ENCODE measurements at places on chromosomes 2 and 18.

DNA sequence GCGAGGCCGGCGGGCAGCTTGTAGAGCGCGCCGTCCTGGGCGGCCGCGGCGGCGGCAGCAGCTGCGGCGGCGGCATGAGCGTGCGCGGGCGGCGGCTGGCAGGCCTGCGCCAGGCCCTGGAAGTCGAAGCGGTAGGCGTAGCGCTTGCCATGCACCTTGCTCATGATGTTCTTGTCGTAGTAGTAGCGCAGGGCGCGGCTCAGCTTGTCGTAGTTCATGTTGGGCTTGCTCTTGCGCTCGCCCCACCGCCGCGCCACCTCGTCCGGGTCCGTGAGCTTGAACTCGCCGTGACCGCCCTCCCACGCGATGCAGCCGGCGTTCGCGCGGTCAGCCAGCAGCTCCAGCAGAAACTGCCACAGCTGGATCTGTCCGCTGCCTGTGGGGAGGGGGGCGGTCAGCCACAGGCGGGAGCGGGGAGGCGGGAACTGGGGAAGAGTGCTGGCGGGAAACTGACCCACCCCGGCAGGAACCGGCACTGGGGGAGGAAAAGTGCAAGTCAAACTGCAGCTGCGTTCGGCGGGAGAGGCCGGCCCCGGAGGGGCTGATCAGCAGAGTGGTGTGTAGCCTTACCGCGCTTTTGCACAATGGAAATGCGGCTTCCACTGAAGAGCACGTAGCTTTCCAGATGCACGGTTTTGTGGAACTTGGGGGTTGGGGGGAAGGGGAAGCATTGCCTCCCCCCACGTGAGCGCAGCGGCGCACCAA is 3.0 kb downstream of the FEV start:
- DNase-seq: no peak

DNA sequence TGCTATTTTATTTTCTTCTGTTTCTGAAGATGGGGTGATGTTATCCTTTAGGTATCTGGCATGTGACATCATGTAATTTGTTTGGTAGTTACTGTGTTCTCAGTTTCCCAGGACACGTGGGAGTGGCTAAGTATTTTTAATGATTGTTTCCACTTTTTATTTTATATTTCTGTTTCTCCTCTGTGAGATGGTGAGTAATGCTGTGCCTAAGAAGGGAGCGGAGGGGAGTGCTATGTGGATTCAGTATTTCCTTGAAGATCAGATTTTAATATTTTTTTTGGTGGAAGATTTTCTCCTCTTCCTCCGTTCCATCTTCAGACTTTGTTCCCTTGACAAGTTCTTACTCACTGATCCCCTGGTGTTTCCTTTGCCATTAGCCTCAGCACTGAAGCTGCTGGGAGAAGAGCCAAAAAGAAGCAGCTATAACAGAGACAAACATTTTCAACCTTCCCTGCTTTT is 180.0 kb upstream of the MMADHC start:
- no peak for DNase-seq

- DNase-seq: no peak
Observed at GRCh38 chr2:25410370-25410769, 68.6 kb upstream of the DNMT3A start.

DNA sequence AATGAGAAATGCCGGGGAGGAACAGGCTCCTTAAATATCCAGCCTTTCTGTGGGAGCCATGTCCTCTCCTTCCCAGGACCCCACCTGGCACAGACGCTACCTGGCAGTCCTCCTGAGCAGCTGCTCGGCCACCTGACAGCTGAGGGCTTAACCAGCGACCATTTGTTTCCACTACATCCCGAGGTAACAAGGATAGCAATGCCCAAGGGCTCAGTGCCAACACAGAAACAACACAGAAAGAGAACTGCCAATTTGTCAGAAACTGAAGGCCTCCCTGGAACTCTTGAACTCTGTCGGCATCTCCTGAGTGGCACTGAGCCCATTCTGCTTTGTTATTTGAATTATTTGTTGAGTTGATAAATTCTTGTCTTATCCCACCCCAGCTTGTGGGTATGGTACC is 122.2 kb upstream of the ARHGAP28 start:
- no peak for DNase-seq

DNA sequence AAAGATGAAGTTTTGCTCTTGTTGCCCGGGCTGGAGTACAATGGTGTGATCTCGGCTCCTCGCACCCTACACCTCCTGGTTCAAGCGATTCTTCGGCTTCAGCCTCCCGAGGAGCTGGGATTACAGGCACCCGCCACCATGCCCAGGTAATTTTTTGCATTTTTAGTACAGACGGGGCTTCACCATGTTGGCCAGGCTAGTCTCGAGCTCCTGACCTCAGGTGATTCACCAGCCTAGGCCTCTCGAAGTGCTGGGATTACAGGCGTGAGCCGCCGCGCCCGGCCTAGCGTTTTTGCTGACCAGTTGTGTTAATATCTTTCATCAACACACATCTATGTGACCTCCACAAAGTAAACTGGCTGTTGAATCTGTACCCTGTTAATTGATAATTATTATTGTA is 49.4 kb upstream of the KLHL14 start:
- no peak for DNase-seq

GRCh38 chr2:239688122-239688681 is 287.4 kb upstream of the HDAC4 start:
- DNase-seq: peak; percentile 50

DNA sequence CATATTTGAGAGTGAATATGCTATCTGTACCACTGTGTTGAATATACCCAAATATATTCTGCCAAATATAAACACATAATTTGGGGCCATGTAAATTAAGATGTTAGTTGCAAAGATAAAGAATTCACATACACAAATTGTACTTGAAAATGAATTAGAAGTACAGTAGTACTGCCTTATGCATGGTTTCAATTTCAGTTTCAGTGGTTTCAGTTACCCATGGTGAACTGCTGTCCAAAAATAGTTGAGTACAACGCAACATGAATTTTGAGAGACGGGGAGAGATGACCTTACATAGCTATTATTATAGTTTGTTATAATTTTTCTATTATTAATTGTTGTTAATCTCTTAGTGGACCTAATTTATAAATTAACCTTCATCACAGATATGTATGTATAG is 1313.0 kb upstream of the FAM98A start:
- no peak for DNase-seq

DNA sequence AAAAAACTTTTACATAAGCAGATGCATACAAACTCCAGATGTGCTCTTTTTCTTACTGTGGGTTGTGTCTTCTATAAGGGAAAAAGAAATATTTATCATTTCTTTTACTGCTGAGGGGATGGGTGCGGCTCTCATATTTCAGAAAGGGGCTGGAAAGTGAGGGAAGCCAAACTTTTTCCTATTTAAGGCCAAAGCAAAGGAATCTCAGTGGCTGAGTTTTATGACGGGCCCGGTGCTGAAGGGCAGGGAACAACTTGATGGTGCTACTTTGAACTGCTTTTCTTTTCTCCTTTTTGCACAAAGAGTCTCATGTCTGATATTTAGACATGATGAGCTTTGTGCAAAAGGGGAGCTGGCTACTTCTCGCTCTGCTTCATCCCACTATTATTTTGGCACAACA is at the start of gene COL3A1:
Gene COL3A1, plus strand, starts transcription at position 210 of the 400 bp plus-strand sequence. Its CDS starts 117 bp downstream, at position 327.
- no peak for DNase-seq

- no peak for DNase-seq
Observed at GRCh38 chr2:232981767-232982360, 31.2 kb downstream of the NGEF start.

DNA sequence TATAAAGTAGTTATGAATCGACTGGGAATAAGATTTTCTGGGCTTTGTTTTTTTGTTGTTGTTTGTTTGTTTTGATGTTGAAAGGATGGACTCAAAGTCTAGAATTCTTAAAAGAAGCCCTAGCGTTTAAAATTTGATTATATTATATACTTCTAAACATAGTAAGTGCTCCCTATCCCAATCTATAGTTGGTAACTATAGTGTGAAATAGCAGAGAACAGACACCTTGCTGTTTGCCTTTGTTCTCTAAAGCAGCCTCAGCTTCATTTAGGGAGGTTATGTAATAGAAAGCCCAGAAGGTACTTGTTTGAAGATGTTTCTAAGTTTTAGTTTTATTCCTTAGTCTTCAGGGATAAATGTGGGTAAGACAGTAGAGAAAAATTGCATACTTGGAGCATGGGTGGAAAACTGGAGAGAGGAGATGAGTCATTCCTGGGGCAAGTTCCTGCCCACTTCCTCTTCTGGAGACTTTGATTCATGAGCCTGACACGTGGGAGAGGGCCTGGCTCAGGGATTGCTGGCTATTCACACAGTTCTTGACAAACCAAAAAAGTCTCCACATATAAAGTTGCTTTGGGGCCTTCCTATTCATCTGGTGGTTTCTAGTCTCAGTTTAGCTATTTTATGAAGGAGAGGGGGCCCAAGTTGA is 131.9 kb downstream of the MYO1B start:
- peak; percentile 88 for DNase-seq

DNA sequence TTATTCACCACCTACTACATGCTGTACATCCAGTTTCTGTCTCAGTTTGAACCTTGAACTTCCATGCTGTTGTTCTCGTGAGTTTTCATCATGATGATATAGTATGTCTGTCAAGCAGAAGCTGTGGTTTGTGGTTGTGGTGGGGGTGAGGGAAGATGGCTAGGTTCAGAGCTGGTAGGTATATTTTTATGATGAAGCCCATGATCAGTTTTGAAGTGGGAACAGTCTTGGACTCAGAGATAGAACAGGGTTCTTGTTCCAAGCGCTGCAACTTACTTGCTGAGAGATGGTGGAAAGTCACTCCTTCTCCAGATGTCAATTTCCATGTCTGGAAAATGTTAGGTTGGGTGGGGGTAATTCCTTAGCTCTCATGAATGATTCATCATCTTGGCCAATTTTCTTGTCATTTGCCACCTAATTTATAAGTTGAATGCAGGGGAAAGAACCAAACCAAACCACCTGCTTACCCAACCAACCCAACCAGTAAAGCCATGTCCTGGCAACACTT is 21.6 kb downstream of the PMAIP1 start:
- peak; percentile 7 for DNase-seq

- DNase-seq: no peak
Observed at GRCh38 chr18:76855594-76855993, 33.2 kb downstream of the ZNF236 start.

- DNase-seq: no peak
Observed at GRCh38 chr2:11865805-11866204, 119.4 kb downstream of the LPIN1 start.

DNA sequence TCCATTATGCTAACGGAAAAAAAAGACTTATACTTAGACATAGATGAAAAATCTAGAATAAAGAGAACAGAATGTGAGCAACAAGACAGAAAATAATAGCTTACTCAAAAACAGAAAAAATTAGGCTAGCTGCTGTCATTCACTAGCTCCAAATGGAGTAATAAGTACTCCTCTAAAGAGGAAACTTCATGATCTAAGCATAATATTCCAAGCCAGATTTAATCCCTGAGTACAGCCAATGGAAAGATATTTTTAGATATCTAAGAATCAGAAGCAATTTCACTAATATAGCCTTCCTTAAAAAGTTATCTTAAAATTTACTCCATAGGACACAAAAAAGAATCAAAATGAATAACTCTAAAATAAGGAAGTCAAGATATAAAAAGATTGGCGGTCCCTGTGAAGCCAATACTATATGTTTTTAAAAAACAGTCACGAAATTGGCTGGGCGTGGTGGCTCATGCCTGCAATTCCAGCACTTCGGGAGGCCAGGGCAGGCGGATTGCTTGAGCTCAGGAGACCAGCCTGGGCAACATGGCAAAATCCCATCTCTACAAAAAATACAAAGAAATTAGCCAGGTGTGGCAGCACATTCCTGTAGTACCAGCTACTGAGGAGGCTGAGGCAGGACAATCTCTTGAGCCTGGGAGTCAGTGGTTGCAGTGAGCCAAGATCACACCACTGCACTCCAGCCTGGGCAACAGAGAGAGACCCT is 123.2 kb upstream of the BCL2L11 start:
- no peak for DNase-seq

GRCh38 chr18:57940166-57940660 is 103.8 kb upstream of the NEDD4L start:
- no peak for DNase-seq

GRCh38 chr2:210862283-210863065 is 306.1 kb downstream of the CPS1 start:
- DNase-seq: no peak

- no peak for DNase-seq
Observed at GRCh38 chr2:240468303-240469238, 33.1 kb downstream of the GPC1 start.

DNA sequence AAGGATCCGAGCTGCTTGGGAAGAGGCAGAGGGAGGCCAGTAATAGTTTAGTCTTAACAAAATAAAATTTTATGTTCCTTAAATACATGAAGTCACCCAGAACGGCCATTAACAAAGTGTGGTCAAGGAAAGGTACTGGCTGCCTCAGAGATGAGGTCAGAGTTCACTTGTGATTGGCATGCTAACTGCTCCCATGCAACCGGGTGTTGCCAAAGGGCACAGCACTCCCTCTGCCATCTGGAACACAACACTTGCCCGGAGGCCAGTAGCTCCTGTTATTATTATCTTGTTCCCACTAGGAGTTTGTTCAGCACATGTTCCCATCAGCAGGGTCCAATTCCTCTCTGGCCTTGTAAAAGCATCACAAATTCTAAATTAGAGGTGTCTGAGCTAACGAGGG is 207.0 kb downstream of the CYP26B1 start:
- no peak for DNase-seq

DNA sequence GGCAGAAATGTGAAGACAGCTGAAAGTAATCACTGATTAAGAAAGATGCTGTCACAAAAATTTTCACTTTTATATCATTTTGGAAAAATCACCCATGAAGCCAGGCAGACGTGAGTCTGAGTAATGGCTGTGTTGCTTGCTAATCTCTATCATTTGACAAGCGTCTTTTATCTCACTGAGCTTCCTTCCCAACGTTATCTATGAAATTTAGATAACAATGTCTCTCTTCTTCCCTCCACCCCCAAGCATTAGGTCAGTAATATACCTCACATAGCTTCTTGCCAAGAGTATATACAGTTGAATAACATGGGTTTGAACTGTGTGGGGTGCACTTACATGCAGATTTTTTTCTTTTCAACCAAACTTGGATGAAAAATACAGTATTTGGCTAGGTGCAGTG is 388.6 kb upstream of the NRXN1 start:
- DNase-seq: no peak

DNA sequence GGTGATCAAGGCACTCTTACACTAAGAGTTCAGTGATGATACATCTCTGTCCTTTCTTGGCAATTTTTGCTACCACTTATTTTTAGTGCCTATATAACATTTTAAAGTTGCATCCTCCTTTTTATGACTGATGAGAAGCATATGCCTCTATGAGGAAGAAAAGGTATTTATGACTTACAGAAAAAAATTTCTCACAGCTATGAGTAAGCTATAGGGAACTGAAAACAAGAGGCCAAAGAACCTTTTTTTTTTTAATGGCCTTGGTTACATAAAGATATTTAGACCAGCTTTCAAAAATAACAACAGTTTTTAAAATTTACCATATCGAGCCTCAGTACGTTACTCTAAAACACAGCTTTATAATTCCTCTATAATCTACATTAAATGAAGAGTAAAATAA is 21.3 kb downstream of the MBD5 start:
- no peak for DNase-seq

DNA sequence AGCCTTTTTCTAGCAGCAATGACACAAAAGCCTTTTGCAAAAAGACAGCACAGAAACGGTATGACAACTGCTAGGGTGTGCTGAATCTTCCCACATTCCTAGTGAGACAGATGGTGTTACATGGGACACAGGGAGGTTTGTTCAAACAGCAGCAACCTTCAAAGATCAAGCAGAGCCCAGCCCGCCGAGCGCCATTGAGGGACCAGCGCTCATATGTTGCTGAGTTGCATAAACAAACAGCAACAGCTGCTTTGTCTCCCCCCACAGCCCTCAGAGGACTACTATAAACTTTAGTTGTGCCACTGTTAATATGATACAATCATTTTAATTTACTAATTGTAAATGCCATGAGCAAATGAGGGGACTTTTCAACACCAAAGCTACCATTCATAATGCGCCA is 117.7 kb downstream of the ZEB2 start:
- DNase-seq: no peak
